AG10803 (cell line): ENCODE measurements at places on chromosomes 16 and 17.

DNA sequence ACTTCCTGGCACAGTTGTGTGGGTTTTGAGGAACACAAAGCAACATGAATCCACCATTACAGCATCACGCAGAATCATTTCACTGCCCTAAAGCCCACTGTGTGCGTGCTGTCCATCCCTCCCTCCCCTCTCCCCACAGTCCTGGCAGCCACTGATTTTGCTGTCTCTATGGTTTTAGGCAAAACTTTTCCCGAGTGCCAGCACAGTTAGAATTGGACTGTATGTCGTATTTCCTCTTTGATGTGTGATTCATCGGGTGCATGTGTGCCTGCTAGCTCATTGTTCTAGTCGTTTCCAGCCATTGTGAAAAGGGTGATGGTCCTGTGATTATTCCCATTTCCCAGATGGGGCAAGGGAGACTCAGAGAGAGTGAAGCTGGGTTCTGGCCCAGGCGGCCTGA lies 12.7 kb downstream of the KLHL36 start:
- peak; percentile 23 for DNase-seq

DNA sequence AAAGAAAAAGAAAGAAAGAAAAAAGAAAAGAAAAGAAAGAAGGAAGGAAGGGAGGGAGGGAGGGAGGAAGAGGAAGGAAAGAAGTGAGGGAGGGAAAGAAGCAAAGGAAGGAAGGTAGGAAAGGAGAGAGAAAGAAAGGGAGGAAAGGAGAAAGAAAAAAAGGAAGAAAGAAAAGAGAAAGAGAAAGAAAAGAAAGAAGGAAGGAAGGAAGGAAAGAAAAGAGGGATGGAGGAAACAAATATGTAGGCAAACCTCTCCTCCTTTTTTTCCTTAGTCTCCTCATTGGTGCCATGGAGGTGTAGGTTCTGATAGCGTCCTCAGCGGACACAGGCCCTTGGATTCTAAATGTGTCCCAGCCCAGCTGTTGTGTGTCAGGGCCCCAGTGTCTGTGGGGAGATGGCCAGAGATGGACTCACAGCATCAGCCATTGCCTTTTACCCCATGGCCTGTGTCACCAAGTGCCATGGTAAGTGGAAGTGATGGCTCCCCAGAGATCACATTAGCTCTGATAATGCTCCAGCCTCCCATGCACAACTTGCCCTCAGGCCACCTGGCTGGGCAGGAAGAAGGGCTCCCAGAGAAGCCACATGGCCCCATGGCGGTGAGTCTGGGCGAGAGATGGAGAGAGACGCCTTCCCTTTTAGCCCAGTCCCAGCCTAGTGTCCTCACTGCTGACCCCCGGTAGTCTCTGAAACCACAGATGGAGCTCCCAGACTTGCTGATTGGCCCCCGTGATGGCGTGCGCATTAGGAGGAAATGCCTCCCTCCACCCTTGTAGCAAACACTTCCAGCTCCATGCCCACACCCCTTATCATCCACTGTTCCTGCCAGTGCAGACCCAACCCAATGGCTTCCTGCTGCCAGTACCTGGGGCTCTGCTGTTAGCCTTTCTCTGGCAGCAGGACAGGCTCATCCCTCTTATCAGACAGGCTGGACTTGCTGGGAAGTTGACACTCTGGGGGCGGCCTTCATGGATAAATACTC lies 3.7 kb upstream of the SLC6A2 start:
- DNase-seq = no peak

GRCh38 chr17:80060644-80061043 lies 24.2 kb downstream of the CCDC40 start:
- peak; percentile 14 for DNase-seq

GRCh38 chr17:78600181-78600721 lies 23.1 kb upstream of the DNAH17 start:
- DNase-seq = peak; percentile 37

DNA sequence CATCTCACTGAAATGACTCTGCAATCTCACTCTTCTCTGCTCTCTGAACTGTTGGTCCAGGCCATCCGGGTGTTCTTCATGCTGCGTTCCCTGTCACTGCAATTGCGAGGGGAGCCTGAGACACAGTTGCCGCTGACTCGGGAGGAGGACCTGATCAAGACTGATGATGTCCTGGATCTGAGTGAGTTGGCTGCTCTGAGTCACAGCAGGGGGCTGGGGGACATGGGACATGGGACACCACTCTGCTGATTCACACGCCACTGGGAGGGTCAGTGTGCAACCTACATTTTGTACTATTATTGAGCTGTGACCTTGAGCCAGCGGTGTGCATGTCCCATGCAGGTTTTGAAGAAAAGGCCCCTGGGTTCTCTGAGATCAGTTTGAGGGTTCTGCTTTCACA lies 116.5 kb downstream of the CLEC16A start:
- DNase-seq = no peak

GRCh38 chr17:78970834-78971755 lies 8.6 kb downstream of the LGALS3BP start:
- DNase-seq = peak; percentile 61

- no peak for DNase-seq
Measured at GRCh38 chr17:61846761-61847375, 16.5 kb downstream of the BRIP1 start.

DNA sequence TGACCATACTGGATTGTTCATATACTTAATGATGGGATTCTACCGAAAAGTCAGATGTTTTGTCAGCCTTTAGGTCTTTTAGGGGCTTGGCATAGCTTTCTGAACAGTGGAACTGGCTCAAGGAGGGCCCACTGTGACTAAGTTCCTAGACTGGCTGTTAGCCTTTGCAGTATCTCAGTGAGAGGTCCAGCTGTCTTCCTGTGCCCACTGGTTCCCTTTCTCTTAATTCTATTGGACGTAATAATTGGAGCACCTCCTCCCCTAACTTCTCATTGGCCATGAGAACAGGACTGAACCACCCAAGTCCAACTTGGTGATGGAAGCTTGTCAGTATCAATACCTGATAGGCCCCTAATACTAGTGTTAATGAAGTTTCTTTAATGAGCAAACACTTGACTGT lies 13.5 kb downstream of the KPNA2 start:
- no peak for DNase-seq

DNA sequence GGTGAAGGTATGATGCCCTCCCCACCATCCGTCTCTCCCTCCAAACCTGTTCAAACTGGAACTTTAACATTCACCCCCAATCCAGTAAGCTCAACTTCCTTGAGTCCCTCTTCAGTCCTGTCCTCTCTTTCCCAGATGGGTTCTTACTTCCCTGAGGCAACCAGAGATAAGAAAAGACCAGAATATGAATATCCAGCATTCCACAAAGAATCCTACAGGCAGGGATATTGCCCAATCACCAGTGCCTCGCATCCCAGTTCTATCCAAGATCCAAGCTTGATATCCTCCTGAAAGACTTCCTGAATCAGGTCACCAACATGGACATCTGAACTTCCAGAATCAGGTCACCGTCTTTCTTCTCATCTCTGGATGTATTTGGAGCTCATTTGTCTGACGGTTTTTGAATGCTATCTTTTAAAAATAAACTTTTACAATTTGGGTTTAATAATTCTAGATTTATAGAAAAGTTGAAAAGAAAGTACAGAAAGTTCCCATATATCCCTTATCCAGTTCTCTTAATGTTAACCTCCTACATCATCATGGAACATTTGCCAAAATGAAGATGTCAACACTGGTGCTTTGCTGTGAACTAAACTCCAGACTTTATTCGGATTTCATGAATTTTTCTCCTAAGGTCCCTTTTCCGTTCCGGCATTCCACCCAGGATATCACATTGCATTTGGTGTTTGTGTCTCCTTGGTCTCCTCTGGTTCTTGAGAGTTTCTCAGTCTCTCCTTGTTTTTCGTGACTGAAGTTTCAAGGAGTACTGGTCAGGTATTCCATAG lies 13.7 kb upstream of the COL1A1 start:
- DNase-seq = peak; percentile 58

DNA sequence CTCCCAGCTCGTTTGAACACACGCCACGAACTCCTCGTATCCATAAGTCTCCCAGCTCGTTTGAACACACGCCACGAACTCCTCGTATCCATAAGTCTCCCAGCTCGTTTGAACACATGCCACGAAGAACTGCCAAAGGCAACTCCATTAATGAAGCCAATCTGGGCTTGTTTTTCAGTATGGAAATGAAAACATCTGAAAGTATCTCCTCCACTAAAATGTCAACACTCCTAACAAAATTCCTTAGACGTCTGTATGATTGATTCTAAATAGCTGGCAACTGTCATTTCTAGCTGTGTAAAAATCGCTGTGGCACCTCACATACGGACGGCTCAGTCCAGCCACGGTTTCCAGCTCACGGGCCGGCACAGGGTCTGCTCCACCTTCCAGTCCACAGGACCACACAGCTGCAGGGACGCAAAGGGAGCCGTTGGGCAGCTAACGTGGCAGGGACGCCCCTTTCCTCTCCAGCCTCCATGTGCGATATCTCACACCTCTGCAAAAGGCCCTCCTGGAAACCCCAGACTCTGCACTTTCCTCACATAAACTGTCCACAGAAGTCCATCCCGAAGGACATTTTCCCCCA lies 67.1 kb upstream of the METRNL start:
- peak; percentile 49 for DNase-seq

GRCh38 chr17:7016886-7017826 lies 4.7 kb downstream of the RNASEK start:
- no peak for DNase-seq

DNA sequence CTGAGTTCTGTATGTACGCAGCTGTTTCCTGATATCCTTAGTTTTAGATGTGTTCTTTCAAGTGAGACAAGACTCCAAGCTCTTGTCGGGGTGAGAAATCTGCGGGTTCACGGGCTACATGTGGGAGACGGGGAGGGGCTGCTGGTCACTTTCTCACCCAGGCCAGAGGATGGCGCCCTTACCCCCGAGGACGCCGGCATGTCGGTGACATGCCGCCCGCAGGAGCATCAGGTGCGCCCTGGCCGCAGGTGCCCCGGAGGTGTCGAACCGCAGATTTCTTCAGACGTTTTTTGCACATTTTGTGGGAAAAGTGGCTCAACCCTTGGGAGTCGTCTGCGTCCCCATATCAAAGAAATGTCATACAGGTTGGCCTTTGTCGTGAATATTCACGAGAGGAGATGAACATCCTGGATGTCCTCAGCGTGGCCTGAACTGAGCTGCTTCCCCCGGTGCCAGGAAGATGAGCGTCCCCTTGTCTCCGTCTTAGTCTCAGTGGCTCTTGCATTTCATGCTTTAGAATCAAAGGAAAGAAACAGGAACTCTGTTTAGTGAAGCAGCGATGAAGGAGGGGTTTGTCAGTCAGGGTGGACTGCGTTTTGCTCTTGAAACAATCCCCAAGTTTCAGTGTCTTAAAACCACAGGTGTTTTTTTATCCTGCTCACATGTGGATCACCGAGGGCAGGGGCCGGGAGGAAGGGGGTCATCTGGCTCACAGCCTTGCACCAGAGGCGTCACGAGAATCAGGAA lies 75.4 kb upstream of the ZNF750 start:
- DNase-seq = no peak

GRCh38 chr17:1315409-1315808 lies 35.9 kb downstream of the TRARG1 start:
- no peak for DNase-seq

- peak; percentile 24 for DNase-seq
Measured at GRCh38 chr16:2715519-2715918, 4.5 kb downstream of the PRSS27 start.

DNA sequence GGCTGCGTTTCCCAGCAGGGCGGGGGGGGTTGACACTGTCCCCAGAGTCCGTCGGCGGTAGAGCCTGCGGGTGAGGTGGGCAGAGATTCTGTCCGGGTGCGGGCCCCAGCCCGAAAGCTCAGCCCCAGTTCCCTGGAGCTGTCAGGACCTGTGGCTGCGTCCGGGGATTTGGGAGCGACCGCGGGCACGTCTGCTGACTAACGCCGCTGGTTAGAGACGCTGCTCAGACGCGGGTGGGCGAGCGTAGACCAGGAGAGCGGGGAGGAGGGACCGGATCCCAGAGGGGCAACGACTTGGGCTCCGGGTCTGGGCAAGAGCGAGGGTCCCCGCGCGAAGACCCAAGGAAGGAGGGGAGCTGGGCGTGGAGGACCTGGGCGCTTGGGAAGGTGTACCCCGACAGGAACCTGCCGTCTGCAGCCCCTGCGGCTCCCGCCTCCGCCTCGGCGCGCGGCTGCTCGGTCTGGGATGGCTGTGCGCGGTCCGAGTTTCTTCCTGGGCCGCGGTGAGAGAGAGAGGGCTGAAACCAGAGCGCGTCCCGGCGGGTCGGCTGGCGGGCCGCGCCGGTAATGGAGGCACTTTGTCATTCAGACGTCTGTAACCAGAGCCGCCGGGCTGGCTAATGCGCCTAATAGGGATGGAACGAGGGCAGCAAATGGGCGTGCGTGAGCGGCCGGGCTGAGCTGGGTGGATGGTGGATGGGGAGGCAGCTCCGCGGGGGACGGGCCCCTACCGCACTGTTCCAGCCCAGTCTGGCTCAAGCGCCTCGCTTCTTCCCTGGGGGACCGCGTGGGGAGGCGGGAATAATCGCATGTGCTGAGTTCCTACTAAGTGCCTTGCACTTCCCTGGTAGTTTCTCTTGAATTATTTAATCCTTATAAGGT lies 2.3 kb downstream of the NGFR start:
- DNase-seq = no peak

GRCh38 chr17:64968652-64969501 lies 49.6 kb upstream of the LRRC37A3 start:
- no peak for DNase-seq

DNA sequence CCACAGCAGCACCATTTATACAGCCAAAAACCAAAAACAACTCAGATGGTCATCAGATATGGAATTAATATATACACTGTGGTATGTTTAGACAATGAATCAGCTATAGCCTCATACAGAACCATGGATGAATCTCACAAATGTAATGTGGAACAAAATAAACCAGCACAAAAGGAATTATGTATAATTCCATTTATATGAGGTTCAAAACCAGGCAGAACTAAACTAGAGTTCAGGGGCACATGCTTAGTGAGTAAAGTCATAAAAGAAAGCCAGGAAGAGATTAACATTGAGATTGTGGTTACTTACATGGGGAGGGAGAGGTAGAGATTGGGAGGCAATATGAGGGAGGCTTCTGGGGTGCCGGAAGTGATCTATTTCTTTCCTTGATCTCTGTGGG lies 231.1 kb downstream of the COPRS start:
- DNase-seq = peak; percentile 71

DNA sequence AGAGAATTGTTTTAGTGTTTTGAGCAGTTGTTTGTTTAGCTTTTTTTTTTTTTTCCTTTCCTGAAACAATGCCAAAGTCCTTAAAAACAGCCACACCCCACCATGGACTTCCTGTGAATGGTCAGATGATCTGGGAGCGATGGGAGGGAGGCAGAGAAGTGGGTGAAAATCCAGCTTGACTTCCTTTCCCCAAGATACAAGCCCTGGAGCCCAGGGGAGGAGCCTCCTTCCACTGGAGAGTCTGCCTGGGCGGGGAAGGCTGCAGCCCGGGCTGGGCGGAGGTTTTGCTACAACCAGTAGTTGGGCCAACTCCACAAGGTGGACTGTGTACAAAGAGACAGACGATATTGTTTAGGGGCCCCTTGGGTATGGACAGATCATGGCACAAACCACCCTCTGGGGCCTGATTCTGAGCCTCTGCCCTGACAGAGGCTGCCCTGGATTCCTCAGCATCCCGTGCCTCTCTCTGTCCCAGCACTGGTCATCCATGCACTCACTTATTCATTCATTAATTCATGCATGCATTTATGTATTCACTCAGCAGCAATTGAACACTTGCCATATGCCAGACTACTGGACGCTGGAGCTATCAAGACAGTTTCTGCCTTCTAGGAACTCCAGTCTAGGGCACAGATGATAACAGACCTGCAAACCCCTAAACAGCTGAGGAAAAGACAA lies 29.8 kb downstream of the WSB1 start:
- DNase-seq = peak; percentile 62

GRCh38 chr17:36203335-36203734 lies 6.8 kb upstream of the CCL3L1 start:
- DNase-seq = no peak

- DNase-seq = no peak
Measured at GRCh38 chr16:81939164-81940056, 71.9 kb downstream of the SDR42E1 start.

- peak; percentile 11 for DNase-seq
Measured at GRCh38 chr16:80006241-80007215, 406.0 kb upstream of the MAF start.
